ENCODE measurements at places on chromosomes 4 and X. TPM values are rescaled to one million over a fixed set of nuclear protein-coding genes. Genes with fewer than 3 reads are reported as not detected.

The ZDHHC15 gene
- polyA plus RNA-seq = 2.0 TPM

The AREG gene
- 6.7 TPM for polyA plus RNA-seq

The ACSL1 gene
- polyA plus RNA-seq = 12.8 TPM

The SYN1 gene
- polyA plus RNA-seq = 1.9 TPM

The TMPRSS11A gene
- polyA plus RNA-seq = not detected

The CXCL6 gene
- polyA plus RNA-seq = 0.75 TPM

The WDR17 gene
- 0.73 TPM for polyA plus RNA-seq

The TSPAN5 gene
- polyA plus RNA-seq = 67.2 TPM

The SSX4 gene
- not detected for polyA plus RNA-seq

The TRIM61 gene
- 1.9 TPM for polyA plus RNA-seq

The SLC9A7 gene
- 2.2 TPM for polyA plus RNA-seq

The NSG1 gene
- polyA plus RNA-seq = 81.9 TPM

DNA sequence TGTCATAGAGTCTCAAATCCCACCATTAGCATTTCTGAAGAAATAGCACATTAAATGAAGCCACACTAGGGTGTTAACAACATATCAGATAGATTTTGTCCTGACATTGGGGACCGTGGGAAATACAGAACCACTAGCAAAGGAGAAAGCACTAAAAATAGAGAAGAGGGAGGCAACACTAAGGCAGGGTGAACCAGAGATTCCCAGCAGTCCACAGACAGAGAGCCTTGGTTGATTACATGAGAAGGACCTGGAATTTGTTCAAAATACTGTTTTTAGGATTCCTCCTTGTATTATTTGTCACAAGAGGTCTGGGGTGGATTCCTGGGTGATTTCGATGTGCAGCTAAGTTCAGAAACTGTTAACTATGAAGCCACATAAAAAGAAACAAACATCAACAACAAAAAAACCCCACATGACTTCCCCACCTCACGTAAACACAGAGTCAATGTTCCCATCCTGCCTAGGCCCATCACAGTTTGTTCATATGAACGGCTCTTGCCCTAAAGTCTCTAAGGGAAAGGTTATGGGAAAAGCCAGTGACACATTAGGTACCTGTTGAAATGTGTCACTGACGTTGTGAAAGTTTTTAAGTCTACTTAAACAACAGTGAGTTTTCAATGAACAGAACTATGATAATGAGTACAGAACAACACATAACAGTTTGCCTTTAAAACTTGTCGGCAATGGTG is 23.6 kb upstream of the GRSF1 start:
- DNase-seq = no peak

DNA sequence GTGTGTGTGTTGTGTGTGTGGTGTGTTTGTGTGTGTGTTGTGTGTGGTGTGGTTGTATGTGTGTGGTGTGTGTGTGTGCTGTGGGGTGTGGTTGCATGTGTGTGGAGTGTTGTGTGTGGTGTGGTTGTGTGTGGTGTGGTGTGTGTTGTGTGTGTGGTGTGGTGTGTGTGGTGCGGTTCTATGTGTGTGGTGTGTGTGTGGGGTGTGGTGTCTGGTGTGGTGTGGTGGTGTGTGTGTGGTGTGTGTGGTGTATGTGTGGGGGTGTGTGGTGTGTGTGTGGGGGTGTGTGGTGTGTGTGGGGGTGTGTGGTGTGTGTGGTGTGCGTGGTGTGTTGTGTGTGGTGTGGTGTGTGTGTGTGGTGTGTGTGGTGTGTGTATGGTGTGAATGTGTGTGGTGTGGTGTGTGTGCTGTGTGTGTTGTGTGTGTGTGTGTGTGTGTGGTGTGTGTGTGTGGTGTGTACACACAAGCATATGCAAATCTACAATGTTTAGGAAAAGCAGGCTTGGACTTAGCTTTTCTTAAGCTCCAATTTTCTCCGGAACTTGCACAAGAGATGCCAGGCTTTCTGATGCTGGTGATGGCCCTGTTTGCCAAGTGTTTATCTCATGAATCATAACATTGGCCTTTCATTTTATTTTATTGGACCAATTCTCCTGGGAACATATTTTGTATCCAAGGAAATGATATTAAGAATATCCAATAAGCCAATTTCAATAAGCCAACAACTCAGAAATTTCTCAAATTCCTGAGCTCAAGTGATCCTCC is 148.7 kb downstream of the SPATA18 start:
- no peak for DNase-seq

DNA sequence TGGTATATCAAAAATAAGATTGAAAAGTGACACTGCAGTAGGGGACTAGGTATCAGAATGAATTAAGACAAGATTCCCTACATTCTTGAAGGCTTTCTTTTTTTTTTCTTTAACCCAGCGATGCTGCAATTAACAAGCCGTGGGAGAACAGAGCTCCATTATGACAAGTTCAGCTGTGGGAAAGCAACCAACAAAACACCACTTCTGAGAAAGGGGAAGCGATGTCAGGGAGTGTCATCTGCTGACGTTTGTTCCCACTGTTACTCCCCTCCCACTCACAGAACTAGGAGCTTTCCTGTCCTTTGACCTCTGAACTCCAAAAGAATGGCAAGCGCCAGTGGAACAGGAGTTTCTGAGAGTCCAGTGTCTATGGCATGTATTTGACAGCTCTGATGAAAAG is 90.2 kb upstream of the SLITRK2 start:
- no peak for DNase-seq

- DNase-seq = no peak
Measured at GRCh38 chr4:173536808-173537429, 6.9 kb upstream of the HAND2 start.

DNA sequence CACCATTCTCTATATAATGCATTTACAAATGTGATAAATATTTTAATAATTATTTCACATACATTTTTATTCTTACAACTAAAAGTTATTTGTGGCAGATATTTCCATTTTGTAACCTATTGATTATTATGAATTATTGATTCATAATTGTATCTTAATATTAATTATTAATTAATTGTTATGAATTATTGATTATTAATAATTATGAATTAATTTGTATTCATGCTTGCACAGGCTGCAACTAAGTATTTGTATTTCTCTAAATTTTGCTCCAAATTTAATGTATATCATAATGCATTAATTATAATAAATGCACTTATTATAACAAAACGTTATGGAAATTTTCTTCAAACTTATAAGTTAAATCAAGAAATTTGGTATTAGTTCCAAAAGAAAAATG is 929.7 kb downstream of the PCDH7 start:
- no peak for DNase-seq

- DNase-seq = no peak
Measured at GRCh38 chr4:80507507-80507906, 172.0 kb downstream of the CFAP299 start.

- DNase-seq = no peak
Measured at GRCh38 chr4:144340931-144341330, 200.4 kb upstream of the GYPA start.

GRCh38 chr4:71564775-71565174 is 219.1 kb downstream of the GC start:
- no peak for DNase-seq

GRCh38 chr4:121100093-121100775 is 27.9 kb upstream of the NDNF start:
- no peak for DNase-seq

DNA sequence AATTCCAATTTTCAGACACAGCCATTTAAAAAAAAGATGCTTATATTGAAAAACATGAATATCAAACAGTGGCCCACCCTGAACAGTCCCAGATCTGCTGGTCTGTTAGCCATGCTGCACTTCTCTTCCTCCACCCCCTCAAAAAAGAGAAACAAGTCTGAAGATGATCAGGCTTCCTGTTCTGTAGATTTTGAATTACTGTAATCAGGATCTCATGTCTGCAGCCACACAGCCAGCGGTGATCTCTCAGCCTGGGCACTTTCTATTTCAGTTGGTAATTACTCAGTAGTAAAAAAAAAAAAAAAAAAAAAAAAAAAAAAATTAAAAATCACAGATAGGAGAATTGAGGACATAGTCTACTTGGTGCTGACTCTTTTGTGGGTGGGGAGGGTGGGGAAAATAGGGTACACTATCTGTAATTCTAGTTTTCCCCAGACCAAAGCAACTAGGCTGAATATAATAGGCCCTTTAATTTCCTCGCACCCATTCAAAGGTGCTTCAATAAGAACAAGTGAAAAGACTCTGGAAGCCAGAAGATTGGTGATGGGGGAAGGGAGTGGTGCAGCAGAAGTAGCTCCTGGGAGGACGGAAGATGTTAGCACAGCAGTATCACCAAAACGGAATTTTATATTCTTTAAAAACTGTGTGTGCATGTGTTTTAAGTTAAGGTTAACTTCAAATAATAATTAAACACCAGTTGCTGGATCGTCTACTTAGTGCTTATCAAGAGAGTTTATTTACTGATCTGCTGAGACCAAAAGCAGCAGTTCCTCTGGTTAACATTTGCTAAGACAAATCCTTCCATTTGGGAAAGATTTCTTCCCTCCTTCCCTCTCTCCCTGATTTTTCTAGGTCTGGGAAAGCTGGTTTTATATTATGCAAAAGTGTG is 47.0 kb downstream of the SPRY1 start:
- no peak for DNase-seq

DNA sequence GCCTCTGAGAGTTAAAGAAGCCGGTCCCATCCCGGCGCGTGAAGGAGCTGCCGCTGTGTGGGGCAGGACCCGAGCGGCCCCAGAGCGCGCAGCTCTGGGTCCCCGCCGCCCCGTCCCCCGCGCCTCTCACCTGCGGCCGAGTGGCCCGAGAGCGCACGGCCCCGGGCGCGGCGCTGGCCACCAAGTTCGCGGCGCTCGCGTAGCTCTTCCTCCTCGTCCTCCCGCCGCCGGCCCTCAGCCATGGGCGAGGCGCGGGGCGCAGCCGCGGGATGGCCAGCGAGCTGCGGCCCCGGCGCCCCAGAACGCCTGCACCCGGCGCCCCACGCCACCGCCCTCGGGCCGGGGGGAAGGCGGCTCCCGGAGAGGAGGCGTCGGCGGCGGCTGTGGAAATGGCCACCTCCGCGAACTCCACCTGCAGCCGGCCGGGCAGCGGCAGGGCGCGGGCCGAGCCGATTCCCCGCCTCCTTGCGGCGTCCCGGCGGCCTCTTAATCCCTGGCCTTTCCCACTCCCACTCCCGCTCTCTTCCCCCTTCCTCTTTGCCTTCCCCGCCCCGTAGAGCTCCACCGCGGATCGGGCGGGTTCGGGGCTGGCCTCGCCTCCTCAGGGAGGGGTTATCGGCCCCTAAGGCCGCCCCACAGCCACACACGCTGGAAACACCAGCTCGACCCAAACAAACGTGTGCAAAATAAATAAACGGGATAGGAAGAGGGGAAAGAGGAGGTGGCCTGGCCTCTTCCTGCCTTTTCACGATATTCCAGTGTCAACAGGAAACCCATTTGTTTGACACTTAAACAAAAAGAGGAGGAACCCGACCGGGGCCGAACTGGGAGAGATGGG is at the start of gene SH3D19:
SH3D19 (minus strand) TSS at position 495 of the 838 bp plus-strand sequence; CDS start at position 242, 253 bp downstream.
- DNase-seq = peak; percentile 81

DNA sequence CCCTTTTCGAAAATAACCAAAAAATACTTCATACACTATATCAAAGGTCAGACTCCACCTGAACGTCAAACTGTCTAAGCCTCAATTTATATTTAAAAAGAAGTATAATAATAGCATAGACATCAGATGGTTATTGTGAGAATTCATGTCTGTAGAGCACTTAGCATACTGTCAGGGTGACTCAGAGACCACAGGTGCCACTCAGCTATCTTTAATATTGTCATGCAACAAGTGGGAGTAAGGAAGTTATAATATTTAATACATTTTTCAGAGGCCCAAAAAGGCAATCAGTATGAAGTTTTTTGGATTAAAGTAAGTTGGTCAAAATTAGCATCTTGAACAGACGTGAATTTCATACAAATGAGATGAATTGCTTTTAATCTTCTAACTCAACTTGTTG is 93.3 kb downstream of the PHOX2B start:
- DNase-seq = no peak

DNA sequence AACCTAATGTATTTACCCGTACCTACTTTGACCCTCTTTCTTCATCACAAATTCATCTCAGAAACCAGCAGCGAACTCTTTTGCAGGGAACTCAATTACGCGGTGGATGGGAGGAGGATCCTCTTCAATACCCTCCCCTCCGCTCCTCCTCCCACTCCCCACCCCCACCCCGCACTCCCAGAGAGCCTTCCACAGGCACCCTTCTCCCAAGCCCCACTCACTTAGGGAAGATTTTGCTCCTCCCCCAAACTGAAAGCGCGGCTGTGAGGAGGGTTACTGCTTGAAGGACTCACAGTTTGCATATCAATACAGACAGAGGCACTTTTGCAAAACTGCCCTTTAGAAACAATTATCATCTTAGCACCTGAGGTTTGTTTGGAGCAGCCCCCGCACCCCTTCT is 960 bp upstream of the IL1RAPL1 start:
- no peak for DNase-seq

- DNase-seq = no peak
Measured at GRCh38 chr4:1787411-1788077, 5.5 kb upstream of the FGFR3 start.

GRCh38 chrX:12471061-12471460 is 320.2 kb upstream of the PRPS2 start:
- DNase-seq = no peak

DNA sequence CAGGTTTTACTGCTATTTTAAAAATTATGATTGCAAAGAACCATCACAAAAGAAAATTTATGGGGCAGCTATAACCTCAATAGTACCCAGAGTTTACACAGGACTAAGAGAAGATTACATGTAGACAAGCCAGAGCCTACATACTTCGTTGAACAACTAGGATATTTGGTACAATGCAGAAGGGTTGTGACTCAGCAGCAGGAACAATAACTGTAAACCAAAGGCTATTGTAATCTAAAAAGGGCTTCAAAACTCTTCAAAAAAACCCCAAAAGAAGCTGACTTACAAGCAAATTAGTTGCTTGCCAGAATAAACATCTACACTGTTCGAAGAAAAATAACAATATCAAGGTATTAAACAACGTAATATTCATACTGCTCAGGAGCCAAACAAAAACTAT is 618.0 kb downstream of the STPG2 start:
- no peak for DNase-seq

- no peak for DNase-seq
Measured at GRCh38 chrX:153573984-153574383, 25.0 kb downstream of the CCNQ start.

- DNase-seq = no peak
Measured at GRCh38 chr4:36824682-36825081, 419.9 kb upstream of the NWD2 start.

- DNase-seq = no peak
Measured at GRCh38 chrX:22060415-22061280, 28.5 kb downstream of the PHEX start.

GRCh38 chr4:40059362-40059761 is 2.7 kb downstream of the N4BP2 start:
- no peak for DNase-seq

DNA sequence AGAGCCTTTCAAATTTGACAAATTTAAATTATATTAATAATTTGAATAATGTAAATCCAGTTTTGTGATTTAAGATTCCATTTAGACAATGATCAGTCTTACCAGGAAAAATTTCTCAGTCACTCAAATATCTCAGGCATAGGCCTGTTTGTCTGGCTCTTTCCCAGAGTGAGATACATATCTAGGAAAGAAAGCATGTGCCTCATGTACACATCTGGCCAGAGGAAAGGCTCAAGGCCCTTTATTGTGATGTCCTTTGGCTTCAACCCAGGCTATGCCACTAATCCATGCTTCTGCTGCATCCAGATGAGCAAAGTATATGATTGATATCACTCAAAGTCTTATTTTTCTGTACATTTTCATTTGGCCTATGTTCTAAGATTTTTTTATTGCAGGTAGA is 473.3 kb upstream of the ADGRL3 start:
- DNase-seq = no peak

- DNase-seq = no peak
Measured at GRCh38 chrX:49111791-49112190, 11.7 kb downstream of the GPKOW start.

- DNase-seq = no peak
Measured at GRCh38 chrX:14508025-14508690, 21.2 kb upstream of the GLRA2 start.

GRCh38 chrX:56802921-56803849 is 74.1 kb downstream of the NBDY start:
- DNase-seq = peak; percentile 85

All from ovary (tissue), 10 donors.